ENCODE measurements at places on chromosomes 4 and X. TPM values are rescaled to one million over a fixed set of nuclear protein-coding genes. Genes with fewer than 3 reads are reported as not detected.

Gene SEPTIN6
- 69.8 TPM for polyA plus RNA-seq

Gene ARSH
- polyA plus RNA-seq, result not detected

Gene TMEM156
- polyA plus RNA-seq, result 4.3 TPM

Gene HSFX3
- 0.45 TPM for polyA plus RNA-seq

Gene TMPRSS11B
- 0.14 TPM for polyA plus RNA-seq

Gene SPIN3
- 22.8 TPM for polyA plus RNA-seq

- no peak for DNase-seq
Measured at GRCh38 chr4:23686169-23686897, 203.5 kb downstream of the PPARGC1A start.

DNA sequence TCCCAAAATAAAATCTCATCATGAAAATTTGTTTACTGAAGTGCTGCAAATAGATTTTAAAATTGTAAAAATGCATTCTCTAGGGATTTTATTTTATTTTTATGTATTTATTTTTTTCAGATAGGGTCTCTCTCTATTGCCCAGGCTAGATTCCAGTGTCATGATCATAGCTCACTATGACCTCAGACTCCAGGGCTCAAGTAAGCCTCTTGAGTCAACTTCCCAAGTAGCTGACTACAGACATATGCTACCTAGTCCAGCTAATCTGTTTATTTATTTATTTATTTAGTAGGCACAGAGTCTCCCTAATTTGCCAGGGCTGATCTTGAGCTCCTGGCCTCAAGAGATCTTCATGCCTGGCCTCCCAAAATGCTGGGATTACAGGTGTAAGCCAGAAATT, 317.7 kb upstream of the ANXA10 start:
- no peak for DNase-seq

DNA sequence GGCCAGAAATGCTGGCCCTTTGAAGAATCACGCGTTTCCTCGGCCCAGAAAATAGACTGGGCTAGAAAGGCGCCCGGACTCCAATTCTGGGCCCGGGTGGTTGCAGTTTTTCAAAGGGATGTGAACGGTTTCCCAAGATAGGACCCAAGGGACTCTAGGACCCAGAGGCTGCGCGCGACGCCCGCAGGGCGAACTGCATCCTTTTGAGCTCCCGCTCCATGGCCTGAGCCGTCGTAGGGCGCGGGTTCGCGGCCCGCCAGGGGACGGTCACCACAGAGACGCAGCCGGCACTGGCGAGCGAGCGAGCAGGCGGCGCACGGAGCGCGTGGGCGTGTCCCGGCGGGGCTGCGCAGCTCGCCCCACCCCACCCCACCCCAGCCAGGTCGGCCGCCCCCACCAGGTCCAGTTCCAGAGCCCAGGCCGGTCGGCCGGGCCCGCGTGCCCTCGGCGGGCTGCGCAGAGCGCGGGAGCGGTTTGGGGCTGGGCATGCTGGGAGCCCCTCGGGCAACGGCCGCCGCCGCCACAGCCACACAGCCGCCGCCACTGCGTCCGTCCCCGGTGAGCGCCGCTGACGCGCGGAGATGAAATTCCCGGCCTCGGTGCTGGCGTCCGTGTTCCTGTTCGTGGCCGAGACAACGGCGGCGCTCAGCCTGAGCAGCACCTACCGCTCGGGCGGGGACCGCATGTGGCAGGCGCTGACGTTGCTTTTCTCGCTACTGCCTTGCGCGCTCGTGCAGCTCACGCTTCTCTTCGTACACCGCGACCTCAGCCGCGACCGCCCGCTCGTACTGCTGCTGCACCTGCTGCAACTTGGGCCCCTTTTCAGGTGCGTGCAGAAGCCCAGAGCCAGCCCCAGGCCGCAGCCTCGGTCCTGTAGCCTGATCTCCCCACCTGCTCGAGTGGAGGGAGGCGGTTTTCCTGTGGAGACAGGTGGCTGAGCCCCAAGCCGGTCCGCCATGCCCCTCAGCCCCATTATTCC, at the start of gene XK:
Gene XK (plus strand): TSS at position 411 of the 979 bp plus-strand sequence. CDS start 171 bp downstream, at position 582.
- DNase-seq, result peak; percentile 31

- DNase-seq, result no peak
Measured at GRCh38 chrX:148573119-148573518, 72.7 kb downstream of the AFF2 start.

DNA sequence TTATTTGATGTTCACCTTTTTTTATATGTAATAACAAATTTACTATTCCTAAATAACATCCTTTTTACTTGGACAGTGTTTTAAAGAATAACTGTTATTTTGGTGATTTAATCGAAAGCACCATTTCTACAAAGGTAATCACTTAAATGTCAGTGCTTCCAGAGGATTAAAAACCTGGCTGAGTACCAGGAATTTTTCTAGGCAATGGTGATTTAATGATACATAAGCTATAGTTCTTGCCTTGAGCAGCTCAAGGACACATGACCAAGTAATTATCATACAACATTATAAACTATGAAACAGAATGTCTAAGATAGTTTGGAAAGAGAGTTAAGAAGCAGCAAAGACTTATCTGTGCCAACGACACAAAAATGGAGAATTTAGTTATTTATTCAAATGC, 1291.9 kb upstream of the TENM3 start:
- no peak for DNase-seq

DNA sequence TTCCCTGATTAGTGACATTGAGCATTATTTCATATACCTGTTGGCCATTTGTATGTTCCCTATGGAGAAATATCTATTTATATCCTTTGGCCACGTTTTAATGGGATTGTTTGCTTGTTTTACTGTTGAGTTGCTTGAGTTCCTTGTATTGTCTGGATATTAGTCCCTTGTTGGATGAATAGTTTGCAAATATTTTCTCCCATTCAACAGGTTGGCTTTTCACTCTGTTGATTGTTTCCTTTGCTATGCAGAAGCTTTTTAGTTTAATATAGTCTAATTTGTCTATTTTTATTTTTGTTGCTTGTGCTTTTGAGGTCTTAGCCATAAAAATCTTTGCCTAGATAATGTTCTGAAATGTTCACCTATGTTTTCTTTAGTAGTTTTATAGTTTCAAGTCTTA, 60.2 kb upstream of the HUWE1 start:
- DNase-seq, result no peak

DNA sequence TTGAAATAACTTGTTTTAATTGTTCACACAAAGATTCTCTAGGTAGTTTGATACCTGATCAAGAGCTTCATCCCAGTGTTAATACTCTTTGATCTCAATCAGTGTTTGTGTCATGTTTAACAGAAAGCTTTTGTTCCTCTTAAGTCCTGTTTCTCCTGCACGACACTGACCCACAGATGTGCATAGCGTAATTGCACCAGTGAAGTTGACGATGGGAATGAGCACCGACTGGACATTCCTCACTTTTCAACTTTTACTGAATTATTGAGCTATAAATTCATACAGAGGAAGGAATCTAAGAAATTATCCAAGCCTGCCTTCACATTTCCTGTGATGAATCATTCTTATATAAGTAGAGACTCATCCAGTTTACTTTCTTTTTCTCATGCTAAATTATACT, 878.7 kb upstream of the TENM3 start:
- DNase-seq, result no peak

DNA sequence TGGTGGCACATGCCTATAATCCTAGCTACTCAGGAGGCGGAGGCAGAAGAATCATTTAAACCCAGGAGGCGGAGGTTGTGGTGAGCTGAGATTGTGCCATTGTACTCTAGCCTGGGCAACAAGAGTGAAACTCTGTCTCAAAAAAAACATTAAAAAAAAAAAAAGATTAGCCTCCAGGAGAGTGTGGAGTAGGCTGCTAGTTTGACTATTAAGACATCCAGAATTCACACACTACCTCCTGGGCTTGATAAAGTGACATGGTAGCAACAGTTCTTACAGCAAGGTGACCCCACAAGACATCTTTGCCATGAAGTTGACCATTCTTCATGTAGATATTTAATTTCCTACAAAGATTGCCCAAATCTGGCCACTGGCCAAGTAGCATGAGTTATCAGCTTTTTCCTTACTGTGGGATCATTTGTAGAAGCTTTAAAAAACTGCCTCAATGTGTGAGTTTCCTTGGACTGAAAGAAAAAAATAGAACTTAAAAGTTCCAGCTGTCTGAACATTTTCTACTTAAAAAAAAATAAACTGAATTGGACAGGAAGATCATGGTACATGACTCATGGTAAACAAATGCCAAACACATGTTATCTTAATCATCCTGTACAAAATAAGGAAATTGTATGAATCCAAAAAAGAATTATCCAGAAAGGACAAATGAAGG, 35.3 kb upstream of the SPRY1 start:
- DNase-seq, result no peak

DNA sequence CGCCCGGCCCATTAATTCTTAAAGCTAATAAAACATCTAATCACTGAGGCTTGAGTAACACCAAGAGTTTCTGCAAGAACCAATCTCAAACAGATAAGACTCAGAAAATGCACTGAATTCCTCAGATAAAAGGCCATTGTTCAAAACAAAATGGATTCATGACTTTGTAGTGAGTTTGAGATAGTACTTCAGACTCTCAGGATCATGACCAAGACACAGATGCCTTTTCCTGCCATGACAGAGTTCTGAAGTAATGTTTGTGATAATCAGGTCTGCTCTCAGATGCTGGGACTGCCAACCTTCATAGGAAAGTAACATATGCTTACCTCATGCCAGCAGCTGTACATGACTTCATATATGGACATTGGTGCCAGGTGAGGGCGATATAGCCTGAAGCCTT, 54.6 kb downstream of the NIPAL1 start:
- no peak for DNase-seq

DNA sequence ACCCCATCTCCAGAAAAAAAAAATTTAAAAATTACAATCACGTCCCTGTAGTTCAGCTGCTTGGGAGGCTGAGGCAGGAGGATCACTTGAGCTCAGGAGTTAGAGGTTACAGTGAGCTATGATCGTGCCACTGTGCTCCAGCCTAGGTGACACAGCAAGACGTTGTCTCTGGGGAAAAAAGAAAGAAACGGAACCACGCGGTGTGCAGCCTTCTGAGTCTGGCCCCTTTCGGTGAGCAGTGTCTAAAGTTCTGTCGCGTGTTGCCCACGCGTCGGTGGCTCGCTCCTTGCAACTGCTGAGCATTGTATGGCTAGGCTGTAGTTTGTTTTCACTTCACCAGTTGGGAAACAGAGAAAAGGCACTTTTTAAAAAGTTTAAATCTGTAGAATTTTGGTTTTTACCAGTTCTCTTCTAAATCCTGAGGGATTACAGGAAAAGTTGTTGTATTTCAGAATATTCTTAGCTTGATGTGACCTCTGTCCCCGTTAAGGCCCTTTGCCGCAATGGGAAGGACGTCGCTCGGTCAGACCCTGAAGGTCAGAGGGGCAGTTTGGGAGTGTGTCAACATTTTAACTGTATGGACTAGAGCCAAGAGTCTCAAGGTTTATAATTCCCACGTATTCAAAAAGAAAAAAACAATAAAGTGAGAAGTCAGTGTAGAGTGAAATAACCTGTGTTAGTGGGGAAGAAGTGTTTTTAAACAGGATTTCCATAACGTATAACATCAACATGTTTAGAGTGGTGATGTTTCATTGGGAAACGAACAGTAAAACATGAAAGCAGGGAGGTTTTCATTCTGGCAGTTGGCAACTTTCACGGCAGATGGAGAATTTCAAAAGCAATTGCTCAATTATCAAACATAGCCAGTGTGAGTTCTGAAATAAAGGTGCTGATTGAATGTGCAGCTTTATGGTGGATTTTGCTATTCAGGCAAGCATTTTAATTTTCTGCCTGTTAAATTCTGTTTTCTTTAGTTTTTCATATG, 45.8 kb upstream of the MSANTD1 start:
- no peak for DNase-seq

Measured in renal cortex interstitium (tissue), 15 donors.